Endothelial cell of umbilical vein (primary cell): ENCODE measurements at places on chromosomes 13 and 19. TPM values are rescaled to one million over a fixed set of nuclear protein-coding genes. Genes with fewer than 3 reads are reported as not detected.

Gene TCF3
- 193 and 197 TPM in 2 replicates for total RNA-seq

Gene FGF9
- not detected in 2 replicates for total RNA-seq

Gene IGFL3
- not detected in 2 replicates for total RNA-seq

Gene PNMA8B
- total RNA-seq: 0.11 TPM in 1 of 2 replicates, not detected in the other

Gene ARHGEF18
- total RNA-seq: 24.3 and 30.7 TPM in 2 replicates

Gene BEST2
- not detected in 2 replicates for total RNA-seq

Gene UPK1A
- total RNA-seq: not detected in 2 replicates

Gene CEACAM21
- 1.7 and 2.7 TPM in 2 replicates for total RNA-seq

Gene RFPL4AL1
- total RNA-seq: not detected in 2 replicates

Gene PLIN4
- not detected in 2 replicates for total RNA-seq

Gene MCF2L
- total RNA-seq: 0.58 TPM in 1 of 2 replicates, not detected in the other

Gene TMEM238
- total RNA-seq: 0.35 TPM in 1 of 2 replicates, not detected in the other

Gene ZGLP1
- 2.9 and 5.3 TPM in 2 replicates for total RNA-seq

Gene RTBDN
- not detected in 2 replicates for total RNA-seq

Gene PDX1
- total RNA-seq: not detected in 2 replicates

Gene LIM2
- not detected in 2 replicates for total RNA-seq

Gene LGALS14
- not detected in 2 replicates for total RNA-seq

Gene CLC
- total RNA-seq: not detected in 2 replicates

Gene RXFP2
- not detected in 2 replicates for total RNA-seq

Gene DENND1C
- total RNA-seq: not detected in 2 replicates

Gene CYP2A7
- not detected in 2 replicates for total RNA-seq

Gene ZNF28
- 14.9 and 18.5 TPM in 2 replicates for total RNA-seq

Gene CXCL17
- not detected in 2 replicates for total RNA-seq

Gene IZUMO2
- total RNA-seq: not detected in 2 replicates

Gene PLIN5
- 0.24 TPM in 1 of 2 replicates, not detected in the other for total RNA-seq

Gene HCST
- total RNA-seq: not detected in 2 replicates

Gene KLK14
- not detected in 2 replicates for total RNA-seq

Gene TMEM38A
- 1.6 and 2.2 TPM in 2 replicates for total RNA-seq

Gene NLRP4
- total RNA-seq: not detected in 2 replicates

Gene C19orf33
- total RNA-seq: 4.3 and 18.9 TPM in 2 replicates

Gene KLF1
- total RNA-seq: not detected in 2 replicates

Gene ZNF493
- total RNA-seq: 8.0 and 9.5 TPM in 2 replicates

Gene ZNF560
- total RNA-seq: not detected in 2 replicates

Gene MBD3L2
- total RNA-seq: not detected in 2 replicates

Gene KIR2DL4
- total RNA-seq: not detected in 2 replicates

Gene RFPL4A
- not detected in 2 replicates for total RNA-seq

Gene IGSF23
- total RNA-seq: 0.35 TPM in 1 of 2 replicates, not detected in the other

Gene ZNF813
- 2.3 TPM in 2 replicates for total RNA-seq

Gene AP1M2
- not detected in 2 replicates for total RNA-seq

Gene ZNF317
- 29.5 and 30.4 TPM in 2 replicates for total RNA-seq

Gene CLEC17A
- total RNA-seq: not detected in 2 replicates

Gene SH2D3A
- 0.53 TPM in 1 of 2 replicates, not detected in the other for total RNA-seq

Gene MYBPC2
- not detected in 2 replicates for total RNA-seq
